Erythroblast (primary cell): ENCODE measurements at places on chromosomes 7 and 10.

DNA sequence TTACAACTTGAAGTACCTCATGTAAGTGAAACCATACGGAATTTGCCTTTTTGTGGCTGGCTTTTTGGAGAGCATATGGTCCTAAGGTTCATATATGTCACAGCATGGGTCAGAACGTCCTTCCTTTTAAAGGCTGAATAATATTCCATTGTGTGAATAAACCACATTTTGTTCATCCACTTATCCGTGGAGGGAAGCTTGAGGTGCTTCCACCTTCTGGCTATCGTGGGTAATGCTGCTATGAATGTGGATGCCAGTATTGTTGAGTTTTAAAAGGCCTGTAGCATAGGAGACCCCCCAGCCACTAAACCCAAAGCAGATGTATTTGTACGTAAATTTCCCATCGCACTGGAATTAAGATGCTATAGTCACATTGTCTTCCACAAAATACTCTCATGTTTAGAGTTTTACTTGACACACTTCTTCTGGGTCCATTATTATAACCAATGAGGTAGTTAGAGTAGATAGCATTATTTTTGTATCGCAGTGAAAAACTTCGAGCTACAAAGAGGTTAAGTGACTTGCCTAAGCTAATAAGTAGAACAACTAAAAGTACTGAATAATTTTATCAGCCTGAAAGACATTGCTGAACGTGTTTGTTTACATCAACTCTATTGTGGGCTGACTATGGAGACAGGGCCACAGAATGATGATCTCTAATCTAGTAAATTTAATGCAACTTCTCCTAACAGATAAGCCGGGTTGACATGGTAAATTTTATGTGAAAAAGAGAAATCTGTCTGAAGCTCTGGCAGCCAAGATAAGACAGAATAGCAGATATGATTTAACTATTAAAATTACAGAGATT is 183.0 kb upstream of the CTBP2 start:
- DNase-seq, result peak; percentile 60

- no peak for DNase-seq
These were observed 89.9 kb downstream of the JMJD1C start for GRCh38 chr10:63375859-63376258.

GRCh38 chr7:146875237-146875785 is 758.7 kb downstream of the CNTNAP2 start:
- DNase-seq, result no peak

- no peak for DNase-seq
These were observed 22.1 kb downstream of the GNA12 start for GRCh38 chr7:2821842-2822507.

DNA sequence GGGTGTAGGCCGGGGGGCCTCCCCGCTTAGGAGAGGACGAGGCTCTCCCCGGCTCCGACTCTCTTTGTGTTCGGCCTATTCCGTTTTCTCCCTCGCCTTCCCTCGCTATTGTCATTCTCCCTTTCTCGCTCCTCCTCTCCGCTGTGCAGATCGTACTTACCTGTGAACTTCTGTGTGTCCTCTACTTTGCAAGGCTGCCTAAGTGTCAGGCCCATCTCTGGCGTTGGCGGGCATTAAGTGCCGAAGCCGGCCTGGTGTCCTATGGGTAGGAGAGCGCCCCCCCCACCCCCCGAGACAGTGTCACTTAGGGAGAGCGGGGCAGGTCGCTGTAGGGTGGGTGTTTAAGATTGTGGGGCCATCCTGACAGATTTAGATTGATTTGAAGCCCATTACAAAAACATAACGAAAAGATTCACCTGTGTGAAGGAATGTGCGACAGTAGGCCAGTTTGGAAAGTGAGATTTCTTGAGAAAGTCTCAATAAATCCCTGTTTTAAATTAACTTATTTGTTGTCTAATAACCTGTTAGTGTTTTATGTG is 579 bp downstream of the RBM33 start:
- peak; percentile 87 for DNase-seq

DNA sequence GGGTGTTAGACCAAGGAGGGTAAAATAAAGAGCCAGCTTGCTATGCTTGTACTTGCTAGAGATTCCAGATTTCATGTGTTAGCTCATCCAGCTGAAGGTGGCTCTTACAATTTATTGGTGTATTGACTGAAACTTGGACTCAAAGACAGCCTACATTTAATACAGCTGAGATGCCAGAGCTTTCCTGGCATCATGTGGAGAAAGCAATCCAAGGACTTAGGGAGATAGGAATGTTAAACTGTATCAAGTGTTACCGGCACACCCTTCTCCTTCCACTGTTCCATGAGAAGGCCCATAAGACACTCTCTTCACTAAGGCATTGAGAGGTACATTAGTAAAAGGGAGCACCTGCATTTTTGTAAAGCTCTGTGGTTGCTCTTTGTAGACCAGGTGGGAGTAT is 9.3 kb upstream of the HERPUD2 start:
- DNase-seq, result no peak

DNA sequence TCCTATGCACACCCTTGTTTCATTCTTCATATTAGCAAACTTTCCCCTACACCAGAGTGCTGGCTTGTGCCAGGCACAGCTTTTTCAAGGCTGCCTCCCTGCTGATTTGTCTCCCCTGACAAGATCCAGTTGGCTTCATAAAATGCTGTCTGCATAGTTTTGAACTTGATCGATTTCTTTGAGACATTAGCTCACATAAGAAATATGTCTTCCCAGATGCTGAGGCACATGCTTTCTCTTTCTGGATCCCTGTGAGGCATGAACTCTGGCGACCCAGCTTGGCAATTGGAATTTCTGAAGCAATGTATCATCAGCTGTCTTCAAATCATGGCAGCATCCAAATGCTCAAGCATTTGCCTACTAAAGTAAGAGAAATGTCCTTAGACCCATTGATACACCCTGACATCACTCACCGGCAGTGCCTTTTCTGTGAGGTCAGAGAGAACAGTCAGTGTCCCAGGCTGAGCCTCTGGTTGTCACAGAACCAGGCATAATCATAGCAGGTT is 616.4 kb upstream of the GHITM start:
- DNase-seq, result no peak

- peak; percentile 59 for DNase-seq
These were observed 9.2 kb downstream of the SGMS1 start for GRCh38 chr10:50614444-50615137.

DNA sequence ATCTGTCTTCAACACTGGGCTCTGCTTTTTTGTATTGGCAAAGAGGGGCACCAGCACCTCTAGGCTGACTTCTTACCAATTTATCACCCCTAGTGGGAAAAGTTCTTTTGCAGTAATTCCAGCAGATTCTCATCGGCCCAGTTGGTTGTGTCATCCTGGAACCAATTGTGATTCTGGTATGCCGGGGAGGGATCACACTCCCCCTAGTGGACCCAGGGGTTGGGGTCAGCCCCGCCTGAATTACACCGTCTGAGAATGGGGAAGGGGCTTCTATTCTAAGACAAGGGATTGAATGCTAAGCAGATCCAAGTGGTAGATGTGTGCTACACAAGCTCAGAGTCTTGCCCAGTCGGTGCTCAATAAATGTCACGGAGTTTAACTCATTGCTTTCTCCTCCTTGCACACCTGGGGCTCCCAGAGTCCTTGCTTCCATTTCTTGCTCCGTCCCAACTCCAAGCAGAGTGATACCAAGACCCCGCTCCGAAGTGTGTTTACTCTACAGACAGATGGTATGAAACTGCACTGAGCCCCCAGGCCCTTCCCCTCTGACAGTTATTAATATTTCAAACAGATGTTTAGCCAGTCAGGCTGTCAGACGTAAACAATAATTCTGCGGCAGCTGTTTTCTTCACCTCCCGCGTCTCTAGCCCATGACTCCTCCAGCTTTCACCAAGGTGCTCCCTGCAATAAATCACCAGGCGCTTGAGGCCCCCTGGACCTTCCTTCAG is 71.9 kb downstream of the C10orf105 start:
- DNase-seq, result peak; percentile 15

DNA sequence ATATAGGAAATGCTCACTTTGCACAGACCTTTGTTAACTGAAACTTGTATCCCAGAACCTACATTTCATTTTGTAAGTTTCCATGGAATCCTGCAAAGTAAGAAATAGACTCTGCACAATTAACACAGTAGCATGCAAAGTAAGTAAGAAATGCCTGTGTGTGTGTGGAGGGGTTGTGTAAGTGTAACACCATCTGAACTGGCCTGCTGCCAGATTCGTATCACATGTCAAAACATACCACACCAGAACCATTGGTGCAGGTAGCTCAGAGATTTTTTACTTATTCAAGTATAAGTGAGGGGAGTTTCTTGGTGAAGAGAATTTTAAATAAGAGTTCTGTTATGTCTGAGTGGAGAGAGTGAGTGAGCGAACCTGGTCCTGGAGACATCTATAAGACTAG is 17.9 kb upstream of the DDX21 start:
- DNase-seq, result peak; percentile 18

GRCh38 chr7:73907554-73908122 is 46.7 kb downstream of the TMEM270 start:
- no peak for DNase-seq

- no peak for DNase-seq
These were observed 12.7 kb downstream of the ADCY1 start for GRCh38 chr7:45586542-45587520.

DNA sequence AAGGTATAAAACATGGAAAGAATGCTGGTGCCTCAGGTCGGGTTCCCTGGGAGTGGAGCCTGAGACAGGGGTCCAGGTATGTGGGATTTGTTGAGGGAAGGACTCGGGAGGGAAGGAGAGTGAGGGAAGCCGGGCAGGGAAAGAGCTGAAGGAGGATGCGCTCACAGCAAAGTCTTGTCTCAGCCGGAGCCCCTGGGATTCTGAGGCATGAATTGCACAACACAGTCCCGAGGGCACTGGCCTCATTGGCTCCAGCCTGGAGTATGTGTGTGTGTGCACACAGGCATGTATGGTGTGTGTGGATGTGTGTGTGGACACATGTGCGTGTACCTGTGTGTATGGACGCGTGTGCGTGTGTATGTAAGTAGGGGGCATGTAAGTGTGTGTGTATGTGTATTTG is 87.4 kb downstream of the WDFY4 start:
- DNase-seq, result no peak

DNA sequence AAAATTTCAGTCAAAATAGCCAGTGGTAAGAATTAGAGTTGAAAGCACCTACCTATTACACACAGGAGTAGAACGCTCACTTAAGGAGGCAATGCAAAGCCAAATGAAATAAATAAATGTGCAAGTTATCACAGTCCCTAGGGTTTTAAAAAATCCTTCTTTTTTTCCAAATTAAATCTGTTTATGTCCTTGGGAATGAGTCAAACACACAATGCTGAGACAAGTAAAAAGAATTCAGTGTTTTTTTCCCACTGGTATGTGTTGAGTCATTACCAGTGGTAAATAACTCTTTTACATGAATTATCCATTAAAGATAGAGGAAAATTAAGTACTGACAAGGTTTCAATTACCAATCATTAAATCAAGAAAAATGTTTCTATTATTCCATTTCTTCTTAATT is 438.6 kb downstream of the TNS3 start:
- no peak for DNase-seq

GRCh38 chr7:16399265-16399831 is 22.0 kb downstream of the CRPPA start:
- peak; percentile 25 for DNase-seq
